ENCODE measurements at places on chromosomes 3 and 15.

DNA sequence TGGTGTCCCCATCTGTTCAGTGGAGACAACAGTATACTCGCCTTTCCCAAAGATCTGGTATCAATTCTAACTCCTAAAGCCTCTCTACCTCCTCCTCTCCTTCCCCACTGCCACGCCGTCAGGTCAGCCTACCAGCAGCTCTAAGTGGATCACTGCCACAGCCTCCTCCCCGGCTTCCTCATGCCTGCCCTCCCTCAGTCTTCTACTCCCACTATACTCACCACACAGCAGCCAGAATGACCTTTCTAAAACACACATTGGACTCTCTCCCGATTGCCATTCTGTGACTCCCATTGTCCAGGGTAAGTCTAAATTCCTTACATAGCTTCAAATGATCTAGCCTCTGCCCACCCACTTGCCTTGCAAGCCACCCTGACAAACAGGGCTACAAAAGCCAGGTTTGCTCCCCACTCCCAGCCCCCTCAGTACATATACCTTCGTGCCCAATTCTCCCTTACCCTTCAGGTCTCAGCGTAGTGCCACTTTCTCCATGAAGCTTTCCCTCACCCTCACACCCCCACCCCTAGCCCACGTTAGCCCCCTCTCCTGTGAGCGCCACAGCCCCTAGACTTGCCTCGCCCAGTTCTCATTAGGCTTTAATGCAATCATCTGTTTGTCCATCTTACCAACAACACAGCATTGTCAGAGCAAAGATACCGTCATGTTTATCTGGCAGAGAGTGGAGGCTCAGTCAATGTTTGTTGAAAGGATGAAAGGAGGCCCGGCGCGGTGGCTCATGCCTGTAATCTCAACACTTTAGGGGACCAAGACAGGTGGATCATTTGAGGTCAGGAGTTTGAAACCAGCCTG is 9.5 kb upstream of the SEMA7A start:
- DNase-seq: no peak

DNA sequence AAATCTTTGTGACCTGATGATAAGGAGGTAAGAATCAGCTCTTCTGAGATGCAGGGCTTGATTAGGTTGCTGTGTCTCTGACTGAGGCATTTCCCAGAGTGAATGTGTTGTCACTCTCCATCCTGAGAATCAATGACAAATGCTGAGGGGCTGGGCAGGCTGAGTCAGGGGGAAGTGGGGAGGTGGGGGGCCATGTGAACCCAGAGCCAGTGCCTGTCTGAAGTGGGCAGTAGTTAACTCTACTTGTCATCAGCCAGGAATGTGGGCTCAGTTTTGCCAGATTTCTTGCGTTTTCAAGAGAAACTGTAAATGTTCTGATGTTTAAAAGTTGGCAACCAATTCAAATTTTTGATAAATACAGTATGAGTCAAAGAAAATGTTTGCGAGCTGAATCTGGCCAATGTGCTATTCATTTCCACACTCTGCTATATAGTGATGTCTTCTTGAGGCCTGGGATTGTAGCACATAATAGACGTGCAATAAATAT is 3.1 kb upstream of the BNC1 start:
- no peak for DNase-seq

GRCh38 chr3:119322021-119322834 is 28.0 kb downstream of the ARHGAP31 start:
- no peak for DNase-seq

DNA sequence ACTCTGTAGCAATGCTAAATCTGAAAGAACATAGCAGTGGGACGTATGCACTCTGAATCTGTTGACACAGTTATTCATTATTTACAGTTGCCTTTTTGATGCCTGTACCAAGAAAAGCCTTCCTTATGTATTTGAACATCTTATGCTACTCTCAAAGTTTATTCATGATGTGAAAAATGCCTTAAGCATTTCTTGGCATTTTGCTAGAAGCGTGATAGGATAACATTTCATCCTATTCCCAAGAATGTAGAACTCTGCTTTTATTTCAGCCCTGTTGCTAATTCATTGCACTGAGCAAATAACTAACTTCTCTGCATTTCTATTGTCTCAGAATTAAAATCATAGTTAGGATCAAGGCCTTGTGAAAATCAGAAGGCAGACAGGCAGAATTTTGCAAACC is 105.5 kb downstream of the STRIT1 start:
- no peak for DNase-seq

GRCh38 chr3:64975147-64975546 is 287.3 kb upstream of the ADAMTS9 start:
- no peak for DNase-seq

- no peak for DNase-seq
Measured at GRCh38 chr3:71109977-71110285, 473.6 kb downstream of the FOXP1 start.
